ENCODE measurements at places on chromosomes 7 and 10.

GRCh38 chr10:108439397-108439796, 1274.9 kb upstream of the SORCS1 start:
- no peak for DNase-seq

- no peak for DNase-seq
Observed at GRCh38 chr10:94052866-94053791, 59.4 kb downstream of the PLCE1 start.

GRCh38 chr7:47526466-47526865, 55.4 kb downstream of the TNS3 start:
- no peak for DNase-seq

GRCh38 chr7:101486433-101487104, 123.9 kb downstream of the COL26A1 start:
- no peak for DNase-seq

DNA sequence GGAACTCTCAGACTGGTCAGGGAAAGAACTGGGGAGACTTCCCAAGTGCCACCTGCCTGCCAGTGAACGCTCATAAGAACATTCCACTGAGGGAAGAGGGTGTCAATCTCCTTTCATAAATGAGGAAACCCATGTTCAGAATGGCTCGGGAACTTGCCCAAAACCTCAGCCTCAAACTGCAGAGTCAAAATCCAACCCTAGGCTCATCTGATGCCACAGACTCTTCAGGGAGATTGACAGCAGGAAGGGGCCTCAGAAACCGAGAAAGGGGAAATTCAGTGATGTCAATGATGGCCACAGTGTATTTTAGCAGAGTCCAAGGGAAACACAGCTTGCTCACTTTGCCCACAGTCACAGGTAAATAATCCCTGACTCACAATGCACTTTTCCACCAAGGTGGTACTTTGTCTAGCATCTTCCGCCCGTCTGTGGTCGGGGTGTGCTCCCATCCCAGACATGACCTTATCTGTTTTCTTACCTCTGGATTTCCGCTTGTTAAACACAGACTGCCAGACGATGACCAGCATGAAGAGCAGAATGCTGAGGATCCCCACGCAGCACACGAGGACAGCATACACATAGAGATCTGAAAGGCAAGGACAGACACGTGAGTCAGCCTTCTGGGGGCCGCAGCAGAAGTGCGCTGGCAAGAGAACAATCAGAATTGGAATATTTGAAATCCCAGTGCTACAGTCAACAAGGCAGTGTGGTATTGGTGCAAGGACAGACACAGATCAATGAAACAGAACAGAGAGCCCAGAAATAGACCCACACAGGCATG, 38.4 kb downstream of the VSTM4 start:
- no peak for DNase-seq

All from cerebellar nuclear complex (tissue), 1 donor.